ENCODE measurements at places on chromosomes 3 and 15.

- no peak for DNase-seq
These were observed 49.6 kb downstream of the SLMAP start for GRCh38 chr3:57805674-57806073.

DNA sequence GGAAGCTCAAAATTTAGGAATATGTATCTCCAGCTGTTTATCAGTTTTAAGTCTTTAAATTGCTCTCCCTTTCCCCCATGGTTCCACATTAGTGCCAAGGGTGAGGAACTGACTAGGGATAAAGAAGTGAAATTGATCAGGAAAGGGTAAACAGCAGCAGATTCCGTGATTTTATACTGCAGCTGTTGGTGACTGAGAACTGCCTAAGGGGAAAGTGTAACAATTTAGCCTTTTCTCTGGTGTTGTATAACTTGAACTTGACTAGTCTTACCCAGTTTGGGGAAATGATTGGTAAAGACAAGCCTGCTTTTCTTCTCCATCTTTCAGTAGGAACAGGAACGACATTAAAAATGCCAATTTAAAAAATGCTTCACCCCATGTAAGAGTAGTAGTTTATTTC lies 5.0 kb downstream of the SPRED1 start:
- no peak for DNase-seq

DNA sequence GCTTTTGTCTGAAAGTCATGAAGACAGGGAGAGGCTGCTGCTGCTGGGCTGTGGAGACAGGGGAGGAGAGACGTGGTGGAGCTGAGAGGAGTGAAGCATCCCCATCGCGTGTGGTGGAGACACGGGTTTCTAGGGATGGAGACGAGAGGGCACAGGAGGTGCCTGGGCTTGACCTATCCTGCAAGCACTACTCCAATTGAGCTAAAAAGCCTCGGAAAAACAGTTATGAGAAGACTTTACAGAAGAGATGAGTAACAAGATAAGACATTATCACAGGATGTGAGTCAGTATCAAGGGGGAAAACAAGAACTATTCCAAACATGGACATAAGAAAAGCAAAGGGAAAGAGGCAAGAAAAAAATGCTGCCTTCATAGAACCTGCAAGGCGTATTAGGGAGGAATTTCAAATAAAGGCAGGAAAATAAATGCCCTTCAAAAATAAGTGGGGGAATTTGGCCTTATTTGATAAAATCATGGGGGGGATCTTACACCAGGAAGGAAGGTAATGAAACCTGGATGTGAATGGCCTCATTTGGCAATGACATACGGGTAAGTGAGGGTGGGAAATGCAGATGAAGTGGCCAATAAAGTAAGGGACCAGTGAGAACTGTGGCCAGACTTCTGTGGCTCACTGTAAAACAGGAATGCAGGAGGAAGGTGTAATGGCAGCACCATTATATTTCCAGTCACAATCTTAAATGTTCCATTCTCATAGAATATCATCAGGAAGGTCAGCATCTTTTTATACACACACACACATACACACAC lies 97.9 kb downstream of the PLD1 start:
- DNase-seq, result no peak

- DNase-seq, result no peak
These were observed 799.3 kb downstream of the DIPK2A start for GRCh38 chr3:144770915-144771351.

DNA sequence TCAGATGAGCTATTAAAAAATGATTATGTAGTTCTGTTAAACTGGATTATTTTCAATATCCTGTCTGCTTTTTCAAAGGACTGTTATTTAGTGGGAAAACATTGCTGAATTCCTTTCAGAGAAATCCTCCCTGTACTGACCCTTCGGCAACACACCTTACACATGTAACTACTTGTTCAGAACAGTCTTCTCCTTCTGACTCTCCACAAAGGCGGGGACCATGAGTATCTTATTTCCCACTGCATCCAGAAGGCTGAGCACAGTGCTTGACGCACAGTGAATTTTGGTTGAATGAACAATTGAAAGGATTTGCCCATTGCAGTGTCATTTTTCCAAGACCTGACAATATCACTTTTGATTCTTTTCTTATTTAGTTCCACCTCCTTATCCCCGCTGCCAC lies 23.1 kb upstream of the CFAP161 start:
- no peak for DNase-seq

DNA sequence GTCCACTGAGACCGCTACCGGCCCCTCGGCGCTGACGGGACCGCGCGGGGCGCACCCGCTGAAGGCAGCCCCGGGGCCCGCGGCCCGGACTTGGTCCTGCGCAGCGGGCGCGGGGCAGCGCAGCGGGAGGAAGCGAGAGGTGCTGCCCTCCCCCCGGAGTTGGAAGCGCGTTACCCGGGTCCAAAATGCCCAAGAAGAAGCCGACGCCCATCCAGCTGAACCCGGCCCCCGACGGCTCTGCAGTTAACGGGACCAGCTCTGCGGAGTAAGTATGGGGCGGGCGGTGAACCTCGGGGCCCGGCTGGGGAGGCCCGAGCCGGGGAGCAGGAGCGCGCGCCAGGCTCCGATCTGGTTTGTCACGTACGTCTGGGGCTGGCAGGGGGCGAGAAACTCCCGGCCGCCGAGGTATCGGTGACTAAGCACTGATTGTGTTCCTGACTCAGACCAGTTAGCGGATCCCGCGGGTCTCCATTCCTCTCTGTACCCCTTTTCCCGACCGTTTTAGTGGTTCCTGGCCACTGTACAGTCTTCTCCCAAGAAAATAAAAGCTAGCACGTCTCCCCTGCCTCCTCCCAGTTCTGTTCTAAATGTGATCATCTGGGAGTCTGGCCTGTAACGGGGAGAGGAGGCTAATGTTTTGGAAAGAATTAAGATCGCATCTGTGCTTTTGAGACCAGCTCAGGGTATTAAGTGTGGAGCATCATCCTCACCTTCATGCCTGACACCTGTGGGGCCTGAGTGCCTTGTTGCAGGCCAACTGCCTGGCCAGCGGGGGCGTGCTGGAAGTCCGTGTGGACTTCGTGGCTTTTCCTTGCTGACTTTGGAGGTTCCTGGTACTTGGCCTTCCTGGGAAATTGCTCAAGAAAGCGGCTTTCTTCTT lies 691 bp downstream of the MAP2K1 start:
- DNase-seq, result peak; percentile 70

- no peak for DNase-seq
These were observed 236.9 kb downstream of the NSUN3 start for GRCh38 chr3:94299716-94300115.

DNA sequence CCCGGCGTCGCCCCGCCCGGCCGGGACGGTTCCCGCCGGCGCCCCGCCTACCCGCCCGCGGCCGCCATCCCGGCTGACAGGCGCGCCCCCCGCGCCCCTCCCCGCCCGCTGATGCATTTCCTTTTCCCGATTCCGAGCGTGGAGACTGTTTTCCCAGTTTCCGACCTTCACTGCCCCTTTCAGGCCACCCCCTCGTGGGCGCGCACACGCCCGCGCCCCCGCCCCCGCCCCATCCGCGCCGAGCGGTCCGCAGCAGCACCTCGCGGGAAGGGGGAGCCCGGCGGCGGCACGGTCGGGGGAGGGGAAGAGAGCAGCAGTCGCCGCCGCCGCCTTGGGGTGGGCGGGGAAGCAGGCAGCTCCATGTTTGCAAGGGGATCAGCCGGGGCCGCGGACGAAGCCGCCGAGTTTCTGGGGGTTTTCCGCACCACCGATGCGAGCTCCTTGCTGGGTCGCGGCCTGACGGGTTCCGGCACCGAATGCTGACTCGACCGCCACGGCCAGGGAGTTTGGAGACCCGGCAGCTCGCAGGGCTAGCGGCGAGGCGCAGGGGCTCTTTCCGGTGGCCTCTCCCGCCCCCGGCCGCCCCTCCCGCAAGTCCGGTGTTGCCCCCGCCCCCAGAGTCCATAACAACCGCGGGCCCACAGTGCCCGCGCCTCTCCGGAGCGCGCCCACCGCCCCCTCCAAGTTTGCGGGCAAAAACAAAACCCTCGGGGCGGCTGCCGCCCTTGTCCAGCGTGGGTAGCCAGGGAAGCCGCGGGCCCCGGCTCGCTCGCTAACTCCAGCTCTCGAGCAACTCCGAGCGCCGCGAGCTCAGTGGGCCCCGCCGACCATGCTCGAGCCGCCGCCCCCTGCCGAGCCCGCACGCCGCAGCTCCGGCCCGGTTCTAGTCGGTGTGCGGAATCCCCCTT lies 3.2 kb upstream of the SIN3A start:
- DNase-seq, result peak; percentile 77

DNA sequence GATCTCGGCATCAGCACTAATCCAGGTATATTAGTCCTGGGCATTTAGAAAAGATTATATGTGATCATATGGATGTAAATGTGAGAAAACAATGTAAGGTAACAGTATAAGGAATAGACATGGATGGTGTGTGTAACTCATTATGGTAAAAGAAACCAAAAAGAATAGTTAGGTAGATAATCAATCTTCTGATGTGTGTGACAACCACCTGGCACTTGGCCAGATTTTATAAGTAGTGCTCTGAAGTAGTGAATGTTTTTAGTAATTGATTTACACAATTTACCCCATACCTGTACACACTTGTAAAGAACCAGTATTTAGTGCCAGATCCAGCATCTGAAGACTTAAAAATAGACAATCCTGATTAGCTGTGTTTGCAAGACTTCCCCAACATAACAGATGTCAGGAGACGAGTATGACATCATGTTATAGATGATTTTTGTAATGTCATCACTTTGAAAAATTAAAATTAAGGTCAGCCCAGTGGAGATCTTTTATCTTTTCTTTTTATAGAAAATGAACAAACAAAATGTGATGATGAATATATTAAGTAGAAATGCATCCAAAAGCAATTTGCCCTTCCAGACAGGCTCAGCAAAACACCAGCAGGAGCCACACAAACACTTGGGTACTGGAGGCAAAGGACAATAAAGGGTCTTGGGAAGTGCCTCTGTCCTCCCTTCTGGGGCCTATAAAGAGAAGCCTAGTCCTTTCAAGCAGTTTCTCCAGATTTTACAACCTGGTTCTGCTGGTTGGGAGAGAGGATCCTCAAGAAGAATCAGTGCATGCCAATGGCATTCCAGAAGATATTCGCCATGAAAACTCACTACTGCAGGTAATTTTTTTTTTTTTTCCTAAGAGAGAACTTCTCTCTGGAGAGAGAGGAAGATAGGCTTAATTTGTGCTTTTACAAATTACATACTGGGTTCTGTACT lies 140.7 kb downstream of the MECOM start:
- no peak for DNase-seq

GRCh38 chr3:167843886-167844285 lies 108.4 kb downstream of the SERPINI1 start:
- no peak for DNase-seq

- DNase-seq, result no peak
These were observed 8.5 kb downstream of the GYG1 start for GRCh38 chr3:148999806-149000205.

GRCh38 chr15:48333540-48333939 lies 2.3 kb downstream of the DUT start:
- no peak for DNase-seq

DNA sequence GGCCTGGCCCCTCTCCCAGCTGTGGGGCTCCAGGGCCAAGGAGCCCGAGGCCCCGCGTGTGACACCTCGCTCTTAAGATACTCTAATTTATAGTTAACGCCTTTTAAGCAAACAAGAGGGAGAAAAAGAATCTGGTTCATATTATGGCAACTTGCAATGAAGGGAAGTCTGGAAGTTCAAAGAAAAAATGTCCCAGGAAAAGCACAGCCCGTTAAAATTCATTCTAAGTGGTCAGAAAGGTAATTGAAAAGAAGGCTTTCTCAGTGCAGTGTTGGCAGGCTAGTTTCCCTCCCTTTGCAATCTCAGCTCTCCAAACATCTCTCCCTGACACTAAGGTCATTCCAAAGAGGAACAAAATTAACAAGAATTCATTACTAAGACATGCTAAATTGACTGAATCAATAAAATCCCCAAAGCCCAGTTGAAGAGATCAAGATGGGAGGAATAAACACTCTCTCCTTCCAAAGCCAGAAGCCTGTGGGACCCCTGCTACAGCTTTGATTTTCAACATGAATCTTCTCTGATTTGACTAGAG lies 339.3 kb downstream of the THSD4 start:
- no peak for DNase-seq

- no peak for DNase-seq
These were observed 95.3 kb upstream of the ATP2B2 start for GRCh38 chr3:10600726-10601125.

GRCh38 chr3:115571413-115571812 lies 51.9 kb upstream of the GAP43 start:
- no peak for DNase-seq

- no peak for DNase-seq
These were observed 509.3 kb downstream of the ROBO1 start for GRCh38 chr3:79258479-79258878.

GRCh38 chr3:38549082-38549481 lies 52.9 kb downstream of the EXOG start:
- DNase-seq, result no peak

- no peak for DNase-seq
These were observed 257.4 kb upstream of the IL12A start for GRCh38 chr3:159731254-159731653.

DNA sequence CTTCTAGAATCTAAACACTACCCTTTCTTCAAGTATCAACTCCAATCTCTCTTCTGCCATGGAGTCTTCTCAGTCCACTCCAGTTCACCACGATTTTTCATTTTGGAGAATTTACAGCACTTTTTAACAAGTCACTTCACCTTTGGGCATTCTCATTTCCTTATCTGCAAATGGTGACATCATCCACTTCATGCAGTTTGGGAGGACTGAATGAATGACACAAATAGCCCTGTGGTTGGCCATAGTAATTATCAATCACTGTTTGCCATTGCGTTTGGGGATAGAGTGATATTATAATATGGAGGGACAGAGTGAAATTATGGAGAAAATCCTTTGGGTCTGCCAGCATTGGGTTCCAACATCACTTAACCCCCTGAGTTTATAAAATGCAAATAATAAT lies 38.0 kb upstream of the TM4SF1 start:
- DNase-seq, result no peak

GRCh38 chr3:50436114-50436674 lies 67.2 kb downstream of the CACNA2D2 start:
- DNase-seq, result peak; percentile 55

DNA sequence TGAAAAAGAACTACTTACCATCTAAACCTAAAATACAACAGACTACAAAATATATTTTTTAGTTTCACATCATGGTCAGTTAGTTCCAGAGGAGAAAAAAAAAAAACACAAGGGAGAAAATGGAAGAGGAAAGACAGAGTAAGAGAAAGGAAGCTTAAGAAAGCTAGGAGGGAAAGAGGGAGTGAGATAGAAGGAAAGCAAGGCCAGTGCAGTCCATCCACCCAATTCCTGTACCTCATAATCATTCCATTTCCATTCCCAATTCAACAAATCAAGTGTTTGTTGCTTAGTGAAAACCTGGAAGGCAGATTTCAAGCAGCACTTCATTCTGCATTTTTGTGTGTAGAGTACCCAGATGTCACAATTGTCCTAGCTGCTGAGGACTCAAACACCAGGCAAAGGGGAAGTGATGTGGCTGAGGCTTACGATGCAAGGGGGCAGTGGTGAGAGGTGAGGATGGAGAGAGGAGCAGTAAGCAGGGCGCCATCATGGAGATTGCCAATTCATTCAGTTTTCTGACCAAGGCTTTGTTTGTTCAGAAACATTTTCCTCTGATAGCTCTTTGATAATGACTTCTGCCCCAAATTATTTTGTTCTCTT lies 83.6 kb upstream of the GSK3B start:
- DNase-seq, result no peak

GRCh38 chr15:55224892-55225291 lies 28.2 kb upstream of the RSL24D1 start:
- DNase-seq, result no peak
